Activated T-helper 1 cell treated with anti-CD3 and anti-CD28 coated beads, Interleukin-12 subunit alpha, Interleukin-12 subunit beta, Interleukin-2, Interleukin-4 antibody, amounts not matched to agents 30 ng/mL and 10 ng/mL and 1 ng/mL, durations not matched to agents 14 hours and 24 hours and 36 hours (primary cell): ENCODE measurements at places on chromosomes 3 and 15. TPM values are rescaled to one million over a fixed set of nuclear protein-coding genes. Genes with fewer than 3 reads are reported as not detected.

- H3K27me3 ChIP-seq, result peaks cover 2% of the 10 kb centered on the region
- H3K4me3 ChIP-seq, result no peak overlapping the region
- no peaks in the 10 kb centered on the region for H3K36me3 ChIP-seq
- H3K4me1 ChIP-seq, result no peaks in the 10 kb centered on the region
- no peak overlapping the region for H3K27ac ChIP-seq
Observed at GRCh38 chr3:10957976-10958749, 34.4 kb upstream of the SLC6A1 start.

GPR27 gene
- total RNA-seq, result 0.70 and 1.3 TPM in 2 replicates

DNA sequence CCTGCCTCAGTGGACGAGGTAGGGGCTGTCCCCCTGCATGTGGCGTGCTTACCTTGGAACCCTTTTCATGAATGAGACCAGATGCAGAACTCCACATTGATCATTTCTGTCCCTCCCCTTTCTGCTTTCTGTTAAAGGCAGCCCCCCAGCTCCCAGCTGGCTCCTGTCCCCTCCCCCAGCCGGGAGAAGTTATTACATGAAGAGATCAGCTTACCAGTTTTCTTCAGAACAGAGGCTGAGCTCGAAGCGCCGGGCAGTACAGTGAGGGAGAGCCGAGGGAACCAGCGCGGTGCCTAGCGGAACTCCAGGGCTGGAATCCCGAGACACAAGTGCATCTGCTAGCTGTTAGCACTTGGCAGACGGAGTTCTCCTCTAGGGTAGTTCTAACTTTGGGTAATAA, 263.3 kb upstream of the NR2E3 start:
- peaks cover 2% of the 10 kb centered on the region for H3K27me3 ChIP-seq
- DNase-seq, result no peak
- no peak overlapping the region for H3K27ac ChIP-seq
- H3K36me3 ChIP-seq, result no peaks in the 10 kb centered on the region
- no peaks in the 10 kb centered on the region for H3K4me1 ChIP-seq

DNA sequence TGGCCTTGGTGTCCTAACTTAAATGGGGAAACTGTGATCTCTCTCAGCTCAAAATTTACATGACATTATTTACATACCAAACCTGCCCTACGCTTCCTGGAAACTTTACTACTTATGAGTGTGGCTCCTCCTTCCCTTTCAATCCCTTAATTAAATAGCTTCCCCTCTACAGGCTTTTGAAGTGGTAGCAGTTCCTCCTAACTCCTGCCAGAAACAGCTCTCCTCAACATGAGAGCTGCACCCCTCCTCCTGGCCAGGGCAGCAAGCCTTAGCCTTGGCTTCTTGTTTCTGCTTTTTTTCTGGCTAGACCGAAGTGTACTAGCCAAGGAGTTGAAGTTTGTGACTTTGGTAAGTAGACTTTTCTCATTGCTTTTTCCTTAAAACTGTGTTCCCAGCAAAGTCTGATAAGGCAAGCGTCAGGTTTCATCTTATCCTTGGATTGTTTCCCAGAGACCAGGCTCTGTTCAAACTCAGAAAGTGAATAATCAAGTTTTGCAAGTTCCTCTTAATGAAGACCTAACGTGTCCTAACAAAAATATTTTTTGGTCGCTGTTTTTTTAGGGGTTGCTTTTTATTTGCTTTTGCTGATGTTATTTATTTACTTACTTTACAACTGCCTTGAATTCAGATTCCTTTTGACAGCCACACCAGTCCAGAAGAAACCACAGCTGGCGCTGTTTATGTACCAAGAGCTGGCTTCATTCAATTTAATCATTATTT, at the start of gene ACP3:
TSS of gene ACP3 (plus strand) at position 179 of the 720 bp plus-strand sequence. CDS start at position 229, 50 bp downstream.
- no peak within 1 kb of the TSS for H3K27ac ChIP-seq
- peaks cover 12% of the 10 kb centered on the region for H3K27me3 ChIP-seq
- no peak for DNase-seq
- H3K4me3 ChIP-seq, result no peak within 1 kb of the TSS
- H3K36me3 ChIP-seq, result no peaks in the 10 kb centered on the region

- H3K36me3 ChIP-seq, result no peaks in the 10 kb centered on the region
- no peaks in the 10 kb centered on the region for H3K4me1 ChIP-seq
- no peaks in the 10 kb centered on the region for H3K27me3 ChIP-seq
- no peak overlapping the region for H3K27ac ChIP-seq
Observed at GRCh38 chr15:27043770-27044169, 72.8 kb downstream of the GABRG3 start.

DNA sequence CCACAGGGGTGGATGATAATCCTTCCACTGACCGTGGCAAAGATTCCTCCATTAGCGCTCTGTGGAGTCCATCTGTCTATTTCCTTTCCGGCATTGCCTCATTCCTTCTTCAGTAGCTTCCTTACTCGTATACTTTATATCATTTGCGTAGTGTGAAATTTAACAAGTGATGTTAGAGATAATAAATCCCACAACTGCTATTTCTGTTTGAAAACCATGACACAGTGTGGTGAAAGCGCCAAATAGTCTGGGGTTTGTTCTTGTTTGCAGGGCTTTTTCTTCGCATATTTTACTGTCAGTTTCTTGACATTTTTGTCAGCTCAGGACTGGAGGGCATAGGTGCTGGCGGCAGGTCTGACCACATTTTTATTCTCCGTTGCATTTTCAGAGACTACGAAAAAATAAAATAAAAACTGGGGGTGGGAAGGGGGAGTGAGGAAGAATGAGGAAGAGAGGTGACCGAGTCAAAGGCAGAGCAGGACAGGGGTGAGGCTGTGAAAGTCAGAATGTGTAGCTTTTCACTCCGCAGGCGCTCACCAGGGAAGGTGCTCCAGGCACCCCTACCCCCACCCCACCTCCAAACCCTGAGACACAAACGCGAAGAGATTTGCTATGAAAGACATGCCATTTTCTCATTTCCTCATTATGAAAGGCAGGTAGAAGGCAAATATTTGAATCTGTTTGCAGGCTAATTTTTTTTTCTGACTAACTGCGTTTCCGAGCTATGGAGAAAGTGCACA, 965.0 kb downstream of the MCTP2 start:
- H3K4me1 ChIP-seq, result no peaks in the 10 kb centered on the region
- no peaks in the 10 kb centered on the region for H3K36me3 ChIP-seq
- no peak overlapping the region for H3K27ac ChIP-seq
- H3K27me3 ChIP-seq, result no peaks in the 10 kb centered on the region

- no peaks in the 10 kb centered on the region for H3K27me3 ChIP-seq
- H3K36me3 ChIP-seq, result no peaks in the 10 kb centered on the region
- H3K4me3 ChIP-seq, result no peak overlapping the region
Observed at GRCh38 chr3:165751637-165752036, 85.6 kb downstream of the BCHE start.

DNA sequence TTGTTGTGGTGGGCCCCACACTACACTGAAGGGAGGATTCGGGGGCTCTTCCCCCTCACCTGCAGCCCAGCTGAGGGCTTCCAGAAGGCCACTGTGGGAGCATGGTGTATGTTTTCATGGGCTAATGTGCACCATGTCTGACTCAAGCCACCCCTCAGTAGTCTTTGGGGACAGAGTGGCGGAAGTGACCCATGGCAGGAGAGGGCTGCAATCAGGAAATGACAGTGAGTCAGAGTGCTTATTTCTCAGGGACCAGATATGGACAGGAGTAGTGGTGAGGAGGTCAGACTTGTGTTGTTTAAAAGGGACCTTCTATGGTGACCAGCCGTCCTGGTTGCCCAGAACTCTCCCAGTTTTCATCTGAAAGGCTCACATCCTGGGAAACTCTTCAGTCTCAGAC, 32.8 kb upstream of the SLC9A9 start:
- DNase-seq, result no peak
- peaks cover 14% of the 10 kb centered on the region for H3K27me3 ChIP-seq
- no peaks in the 10 kb centered on the region for H3K4me1 ChIP-seq
- H3K4me3 ChIP-seq, result no peak overlapping the region
- H3K27ac ChIP-seq, result no peak overlapping the region

- no peak overlapping the region for H3K27ac ChIP-seq
- no peaks in the 10 kb centered on the region for H3K4me1 ChIP-seq
- no peak for DNase-seq
- no peaks in the 10 kb centered on the region for H3K36me3 ChIP-seq
- no peaks in the 10 kb centered on the region for H3K27me3 ChIP-seq
Observed at GRCh38 chr15:27095886-27096624, 125.1 kb downstream of the GABRG3 start.

GRCh38 chr3:123373474-123373987, 75.4 kb downstream of the ADCY5 start:
- DNase-seq, result no peak
- H3K27ac ChIP-seq, result no peak overlapping the region
- no peak overlapping the region for H3K4me3 ChIP-seq
- no peaks in the 10 kb centered on the region for H3K4me1 ChIP-seq
- H3K36me3 ChIP-seq, result no peaks in the 10 kb centered on the region

PDCD7 gene
- total RNA-seq, result 51.2 and 54.7 TPM in 2 replicates

C2CD4B gene
- total RNA-seq, result 0.78 and 0.83 TPM in 2 replicates

- no peaks in the 10 kb centered on the region for H3K4me1 ChIP-seq
- no peak overlapping the region for H3K4me3 ChIP-seq
- DNase-seq, result no peak
- H3K27ac ChIP-seq, result no peak overlapping the region
- H3K27me3 ChIP-seq, result no peaks in the 10 kb centered on the region
Observed at GRCh38 chr3:20924646-20925385, 738.8 kb upstream of the SGO1 start.

- no peaks in the 10 kb centered on the region for H3K27me3 ChIP-seq
- H3K4me3 ChIP-seq, result peak within 1 kb of the TSS; percentile 88
- H3K27ac ChIP-seq, result peak within 1 kb of the TSS; percentile 78
- peaks cover 24% of the 10 kb centered on the region for H3K4me1 ChIP-seq
Observed at GRCh38 chr3:44477312-44478030, at the start of gene ZNF445. Gene ZNF445, minus strand, starts transcription at chr3:44477670. Its CDS starts 22,121 bp downstream, at chr3:44455549.

SLC28A1 gene
- not detected in 2 replicates for total RNA-seq

GRCh38 chr3:137121704-137122314, 164.0 kb downstream of the IL20RB start:
- no peaks in the 10 kb centered on the region for H3K4me1 ChIP-seq
- no peak overlapping the region for H3K4me3 ChIP-seq
- DNase-seq, result no peak
- H3K36me3 ChIP-seq, result no peaks in the 10 kb centered on the region
- no peak overlapping the region for H3K27ac ChIP-seq
- H3K27me3 ChIP-seq, result peaks cover 15% of the 10 kb centered on the region

GRCh38 chr15:57286446-57287122, 89.7 kb upstream of the CGNL1 start:
- H3K27ac ChIP-seq, result no peak overlapping the region
- DNase-seq, result no peak
- H3K4me3 ChIP-seq, result no peak overlapping the region
- H3K4me1 ChIP-seq, result no peaks in the 10 kb centered on the region
- peaks cover 23% of the 10 kb centered on the region for H3K36me3 ChIP-seq

DNA sequence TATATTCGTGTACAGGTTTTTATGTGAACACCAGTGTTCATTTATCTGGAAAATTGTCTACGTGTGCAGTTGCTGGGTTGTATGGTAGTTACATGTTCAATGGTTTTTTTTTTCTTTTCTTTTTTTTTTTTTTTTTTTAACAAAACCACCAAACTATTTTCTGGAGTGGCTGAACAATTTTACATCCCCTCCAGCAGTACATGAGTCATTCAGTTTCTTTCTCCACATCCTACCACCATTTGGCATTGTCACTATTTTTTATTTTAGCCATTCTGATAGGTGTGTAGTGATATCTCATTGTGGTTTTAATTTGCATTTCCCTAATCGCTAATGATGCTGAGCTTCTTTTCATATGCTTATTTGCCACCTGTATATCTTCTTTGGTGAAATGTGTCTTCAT, 256.3 kb upstream of the EOMES start:
- no peak for DNase-seq
- H3K4me3 ChIP-seq, result no peak overlapping the region
- H3K4me1 ChIP-seq, result peaks cover 6% of the 10 kb centered on the region
- H3K27me3 ChIP-seq, result peaks cover 3% of the 10 kb centered on the region

DNA sequence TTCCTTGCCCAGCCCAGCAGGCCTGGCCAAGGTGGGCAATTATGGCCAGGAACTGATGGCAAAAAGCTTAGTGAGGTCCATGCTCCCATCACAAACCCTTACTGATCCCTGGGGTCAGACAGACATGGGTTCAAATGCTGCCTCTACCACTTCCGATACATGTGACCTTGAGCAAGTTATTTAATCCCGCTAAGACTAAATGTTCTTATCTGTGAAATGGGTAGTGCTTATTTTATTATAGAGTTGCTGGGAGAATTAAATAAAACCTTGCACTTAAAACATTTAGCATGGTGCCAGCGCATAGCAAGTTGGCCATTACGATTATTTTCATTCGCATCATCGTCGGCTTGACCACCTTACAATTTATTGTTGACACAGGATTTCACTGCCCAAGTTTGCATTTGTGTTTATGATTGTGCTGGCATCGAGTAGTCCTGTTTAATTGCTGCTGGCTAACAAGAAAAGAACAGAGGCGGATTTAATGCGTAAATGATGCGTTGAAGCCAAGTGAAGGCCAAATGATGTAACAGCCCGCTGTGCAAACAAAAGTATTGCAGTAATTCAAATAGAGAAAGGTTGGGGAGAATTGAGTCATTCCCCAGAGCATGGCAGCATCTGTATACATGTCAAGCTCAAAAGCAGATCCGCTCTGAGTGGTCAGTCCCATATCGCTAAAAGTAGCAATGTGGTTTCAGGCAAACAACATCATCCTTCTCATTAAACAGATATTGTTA, 7.3 kb upstream of the FURIN start:
- DNase-seq, result no peak
- no peaks in the 10 kb centered on the region for H3K27me3 ChIP-seq
- peaks cover 71% of the 10 kb centered on the region for H3K4me1 ChIP-seq
- H3K4me3 ChIP-seq, result no peak overlapping the region
- H3K27ac ChIP-seq, result peak overlapping the region; percentile 55
- H3K36me3 ChIP-seq, result peaks cover 15% of the 10 kb centered on the region

- no peak for DNase-seq
- no peak overlapping the region for H3K27ac ChIP-seq
- H3K27me3 ChIP-seq, result peaks cover 7% of the 10 kb centered on the region
- no peaks in the 10 kb centered on the region for H3K4me1 ChIP-seq
Observed at GRCh38 chr15:61404567-61404966, 175.5 kb upstream of the RORA start.

- DNase-seq, result no peak
- no peak overlapping the region for H3K27ac ChIP-seq
Observed at GRCh38 chr15:52336529-52336928, 40.9 kb upstream of the MYO5C start.

P2RY13 gene
- total RNA-seq, result not detected in 2 replicates

IL17RD gene
- total RNA-seq, result 0.15 TPM in 1 of 2 replicates, not detected in the other

- H3K27ac ChIP-seq, result no peak overlapping the region
- no peak for DNase-seq
- no peaks in the 10 kb centered on the region for H3K4me1 ChIP-seq
- peaks cover 11% of the 10 kb centered on the region for H3K27me3 ChIP-seq
Observed at GRCh38 chr15:61479613-61480012, 250.5 kb upstream of the RORA start.

DNA sequence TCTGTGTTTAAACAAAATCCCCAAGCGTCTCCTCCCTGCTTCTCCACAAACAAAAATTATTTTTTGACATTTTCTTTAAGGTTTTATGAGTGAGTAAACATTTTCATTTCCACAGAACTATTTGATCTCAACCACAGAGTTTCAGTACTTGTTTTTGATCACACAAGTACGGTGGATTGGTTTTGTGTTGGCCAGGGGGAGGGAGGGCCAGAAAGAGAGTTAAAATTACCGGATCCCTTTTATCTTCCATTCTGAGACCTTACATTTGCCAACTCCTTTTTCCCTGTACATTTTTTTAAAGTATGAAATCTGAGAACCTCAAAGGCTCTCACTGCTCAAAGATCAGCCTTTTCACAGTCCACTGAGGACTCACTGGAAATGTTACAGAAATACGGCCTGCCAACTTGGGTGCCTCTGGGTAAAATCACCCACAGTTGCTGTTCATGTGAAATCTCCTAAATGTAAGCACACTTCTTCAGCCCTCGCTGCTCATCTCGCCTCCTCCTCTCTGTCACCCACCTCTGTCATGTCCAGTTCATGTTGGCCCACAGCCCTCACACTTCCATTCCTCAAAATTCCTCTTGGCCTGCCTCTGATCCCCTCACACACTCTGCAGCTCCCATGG, 1.7 kb downstream of the HOMER2 start:
- no peak for DNase-seq
- H3K36me3 ChIP-seq, result peaks cover 4% of the 10 kb centered on the region
- H3K27me3 ChIP-seq, result peaks cover 22% of the 10 kb centered on the region
